ENCODE measurements at places on chromosomes 7 and 10.

DNA sequence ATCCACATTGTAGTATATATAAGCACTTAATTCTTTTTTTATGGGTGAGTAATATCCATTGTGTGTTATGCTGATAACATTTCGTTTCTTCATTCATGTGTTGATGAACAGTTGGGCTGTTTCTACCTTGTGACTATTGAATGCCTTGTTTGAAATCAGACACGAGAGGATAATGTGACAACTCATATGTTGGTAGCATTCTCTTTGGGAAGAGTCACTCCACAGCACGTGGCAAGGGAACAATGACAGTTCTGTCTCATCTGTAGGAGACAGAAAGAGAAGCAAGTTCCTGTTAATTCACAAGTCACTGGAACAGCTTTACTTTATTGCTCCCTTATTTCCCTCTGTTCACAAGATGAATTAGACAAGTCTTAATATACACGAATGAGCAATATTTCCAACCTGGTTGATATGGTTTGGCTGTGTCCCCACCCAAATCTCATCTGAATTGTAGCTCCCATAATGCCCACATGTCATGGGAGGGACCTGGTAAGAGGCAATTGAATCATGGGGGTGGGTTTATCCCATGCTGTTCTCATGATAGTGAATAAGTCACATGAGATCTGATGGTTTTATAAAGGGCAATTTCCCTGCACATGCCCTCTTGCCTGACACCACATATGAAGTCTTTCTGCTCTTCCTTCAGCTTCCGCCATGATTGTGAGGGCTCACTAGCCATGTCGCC lies 125.3 kb downstream of the SEC23IP start:
- no peak for DNase-seq

DNA sequence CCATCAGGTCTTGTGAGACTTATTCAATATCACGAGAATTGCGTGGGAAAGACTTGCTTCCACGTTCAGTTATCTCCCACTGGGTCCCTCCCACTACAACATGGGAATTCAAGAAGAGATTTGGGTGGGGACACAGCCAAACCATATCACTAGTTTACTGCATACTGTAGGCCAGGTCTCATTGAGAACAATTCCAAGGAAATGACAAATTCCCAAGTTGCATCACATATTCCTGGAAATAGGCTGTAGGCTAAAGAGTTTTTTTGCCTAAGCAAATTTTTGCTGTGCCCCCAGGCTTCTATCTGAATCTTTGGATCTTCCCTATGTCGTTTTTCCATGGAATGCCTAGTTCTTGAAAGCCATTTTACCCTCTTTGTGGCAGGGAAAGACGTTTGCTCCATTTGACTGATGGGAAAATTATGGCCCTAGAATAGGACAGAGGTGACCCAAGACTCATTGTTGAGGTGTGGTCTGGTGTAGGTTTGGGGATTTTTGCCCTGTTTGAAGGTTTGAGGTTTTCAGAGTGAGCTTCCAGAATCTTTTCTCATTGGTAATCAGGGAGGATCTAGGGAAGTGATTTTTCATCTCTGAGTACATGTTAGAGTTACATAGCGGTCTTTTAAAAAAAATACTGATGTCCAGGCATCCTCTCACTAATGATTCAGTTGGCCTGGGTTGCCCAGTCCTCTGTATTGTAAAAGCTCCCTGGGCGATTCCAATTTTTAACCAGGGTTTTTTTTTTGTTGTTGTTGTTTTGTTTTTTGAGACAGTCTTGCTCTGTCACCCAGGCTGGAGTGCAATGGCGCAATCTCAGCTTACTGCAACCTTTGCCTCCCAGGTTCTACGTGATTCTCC lies 44.4 kb downstream of the TACR2 start:
- DNase-seq: no peak

- peak; percentile 42 for DNase-seq
Measured at GRCh38 chr10:85612378-85612775, 754.2 kb downstream of the GRID1 start.

- DNase-seq: no peak
Measured at GRCh38 chr7:116770941-116771340, 91.4 kb upstream of the CAPZA2 start.

DNA sequence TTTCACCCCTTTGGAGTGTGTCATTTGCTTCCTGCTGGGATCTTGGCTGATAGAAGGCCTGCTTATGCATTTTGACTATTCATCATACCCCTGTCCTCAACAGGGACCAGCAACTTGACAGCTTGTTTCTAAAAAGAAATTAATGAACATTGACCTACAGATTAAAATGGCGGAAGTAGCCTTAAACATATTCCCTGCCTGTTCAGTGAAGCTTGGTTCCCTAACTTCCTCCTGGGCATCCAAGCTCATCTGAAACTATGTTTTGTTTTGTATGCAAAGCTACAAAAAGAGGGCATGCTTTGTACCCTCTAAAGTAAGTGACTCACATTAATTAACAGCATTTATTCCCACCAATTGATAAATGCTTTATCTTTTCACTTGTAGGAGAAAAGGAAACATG lies 26.8 kb upstream of the CDK14 start:
- no peak for DNase-seq

DNA sequence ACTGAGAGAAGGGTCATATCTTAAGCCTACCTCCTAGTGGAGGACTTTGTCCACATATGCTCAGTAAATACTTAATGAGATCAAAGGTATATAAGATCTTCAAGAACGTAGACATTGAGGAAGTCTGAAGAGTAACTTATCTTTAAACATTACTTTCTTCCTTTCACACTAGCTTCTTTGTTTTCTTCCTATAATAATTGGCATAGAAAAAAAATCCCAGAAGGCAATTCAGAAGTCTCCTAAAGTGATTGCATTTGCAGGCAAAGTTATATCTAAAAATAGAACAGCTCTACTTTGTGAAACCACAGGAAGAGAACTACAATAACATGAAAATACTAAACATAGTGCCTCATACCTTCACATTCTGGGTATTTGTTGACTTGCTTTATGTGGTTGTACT lies 150.4 kb downstream of the PPP1R3A start:
- no peak for DNase-seq

DNA sequence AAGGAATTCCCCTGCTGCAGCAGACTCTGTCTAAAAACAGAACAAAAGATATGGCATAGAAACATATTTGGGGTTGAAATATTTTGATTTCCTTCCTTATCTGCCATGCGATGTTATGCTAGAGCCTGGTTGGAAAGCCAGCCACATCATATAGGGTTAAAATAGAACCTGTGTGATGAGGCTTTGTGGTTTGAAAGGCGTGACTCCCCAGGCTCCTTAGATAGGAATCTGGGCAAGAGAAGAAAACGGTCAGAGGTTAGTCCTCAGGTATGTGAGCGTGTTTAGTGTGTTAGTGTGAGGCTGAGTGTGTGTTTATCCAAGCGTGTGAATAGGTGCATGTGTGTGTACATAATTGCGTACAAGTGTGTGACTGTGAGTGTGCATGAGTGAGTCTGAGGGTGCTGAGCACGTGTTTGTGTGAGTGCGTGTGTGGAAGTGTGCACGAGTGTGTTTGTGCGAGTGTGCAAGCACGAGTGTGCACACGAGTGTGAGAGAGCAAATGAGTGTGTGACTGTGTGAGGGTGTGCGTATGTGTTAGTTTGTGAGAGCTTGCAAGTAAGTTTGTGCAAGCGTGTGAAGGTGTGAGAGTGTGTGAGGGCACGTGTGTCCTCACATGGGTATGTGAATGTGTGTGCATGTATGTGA lies 79.9 kb downstream of the COL26A1 start:
- no peak for DNase-seq

DNA sequence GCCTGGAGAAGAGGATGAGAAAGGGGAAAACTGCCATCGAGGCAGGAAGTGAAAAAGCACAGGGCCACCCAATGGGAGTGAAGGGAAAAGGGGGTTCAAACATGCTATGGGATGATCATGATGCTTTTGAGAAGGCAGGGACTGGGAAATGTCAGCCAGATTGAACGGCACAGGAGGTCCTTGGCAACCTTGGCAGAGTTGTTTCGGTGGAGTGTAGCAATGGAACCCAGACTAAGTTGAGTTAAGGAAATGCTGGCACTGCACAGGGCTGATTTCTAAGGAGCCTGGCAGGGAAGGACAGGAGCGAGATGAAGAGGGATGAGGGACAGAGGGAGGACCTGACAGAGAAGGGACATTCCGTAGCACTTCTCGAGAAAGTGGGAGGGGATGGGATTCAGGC lies 101.4 kb downstream of the PIP4K2A start:
- no peak for DNase-seq

GRCh38 chr7:82091126-82091684 lies 321.4 kb upstream of the HGF start:
- DNase-seq: no peak

DNA sequence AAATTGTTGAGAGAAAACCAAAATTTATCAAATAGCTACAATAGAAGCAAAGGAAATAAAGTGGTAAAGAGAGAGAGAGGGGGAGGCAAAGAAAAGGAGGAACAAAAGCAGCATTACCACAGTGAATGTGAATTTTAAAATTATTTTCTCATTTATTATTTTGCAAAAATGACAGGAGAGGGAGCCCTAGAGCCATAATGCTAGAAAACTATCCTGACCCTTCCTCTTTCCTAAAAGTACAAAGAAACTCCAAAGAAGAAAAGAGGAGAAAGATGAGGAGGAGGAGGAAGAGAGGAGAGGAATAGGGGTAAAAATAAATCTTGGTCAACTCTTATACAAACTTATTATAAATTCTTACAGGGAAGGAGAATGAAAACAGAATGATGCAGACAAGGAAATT lies 921.5 kb downstream of the NRG3 start:
- DNase-seq: no peak

DNA sequence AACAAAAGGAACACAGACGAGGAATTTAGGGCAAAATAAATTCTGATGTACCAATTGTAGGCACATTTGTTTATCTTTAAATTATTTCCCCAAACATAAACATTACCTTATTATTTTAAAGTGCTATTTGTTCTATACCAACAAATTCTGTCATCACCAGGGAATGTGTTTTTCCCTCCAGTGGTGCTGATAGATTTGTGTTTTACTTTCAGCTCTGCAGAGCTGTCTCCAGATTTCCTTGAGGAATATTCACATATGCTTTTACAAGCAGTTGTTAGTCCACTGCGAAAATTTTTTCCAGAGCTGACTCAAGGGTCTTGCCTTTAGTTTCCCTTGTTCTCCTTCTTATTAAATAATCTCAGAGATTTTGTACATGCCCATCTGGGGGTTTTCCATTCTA lies 362.8 kb downstream of the PHF14 start:
- DNase-seq: no peak

DNA sequence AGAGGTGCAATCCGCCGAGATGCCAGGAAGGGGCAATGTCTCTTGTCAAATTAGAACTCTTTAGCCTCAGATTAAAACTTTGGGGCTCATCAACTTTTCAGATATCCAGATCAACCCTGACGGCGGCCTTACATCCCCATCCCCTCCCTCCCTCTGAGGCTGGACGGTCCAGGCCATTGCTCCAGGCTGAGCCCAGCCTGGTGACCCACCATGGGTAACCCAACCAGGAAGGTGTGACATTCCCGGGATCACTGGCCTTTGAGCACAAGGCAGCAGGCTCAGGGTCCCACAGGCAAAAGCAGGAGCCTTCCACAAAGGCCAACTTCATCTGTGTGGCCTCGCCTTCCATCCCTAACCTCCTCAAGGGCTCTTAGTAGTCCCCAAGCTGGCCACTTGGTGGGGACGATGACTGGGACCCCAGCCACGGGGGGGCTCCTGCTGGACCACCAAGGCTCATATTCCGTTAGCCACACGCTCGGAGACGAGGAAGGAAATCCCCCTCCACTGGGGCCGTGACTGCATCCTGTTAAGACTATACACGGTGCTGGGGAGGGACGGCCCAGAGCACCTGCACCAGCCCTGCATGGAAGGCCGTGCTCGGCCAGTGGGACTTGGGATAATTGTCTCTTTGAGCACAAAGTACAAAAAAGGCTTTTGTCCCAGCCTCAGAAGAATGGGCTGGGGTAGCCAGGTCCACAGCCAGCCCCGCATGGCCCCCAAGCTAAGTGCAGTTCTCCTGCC lies 62.8 kb downstream of the ZRANB1 start:
- no peak for DNase-seq

- no peak for DNase-seq
Measured at GRCh38 chr7:98970016-98970615, 91.8 kb downstream of the TRRAP start.

- no peak for DNase-seq
Measured at GRCh38 chr10:121783782-121784372, 144.0 kb downstream of the ATE1 start.

- DNase-seq: no peak
Measured at GRCh38 chr10:6612371-6612770, 32.3 kb upstream of the PRKCQ start.

DNA sequence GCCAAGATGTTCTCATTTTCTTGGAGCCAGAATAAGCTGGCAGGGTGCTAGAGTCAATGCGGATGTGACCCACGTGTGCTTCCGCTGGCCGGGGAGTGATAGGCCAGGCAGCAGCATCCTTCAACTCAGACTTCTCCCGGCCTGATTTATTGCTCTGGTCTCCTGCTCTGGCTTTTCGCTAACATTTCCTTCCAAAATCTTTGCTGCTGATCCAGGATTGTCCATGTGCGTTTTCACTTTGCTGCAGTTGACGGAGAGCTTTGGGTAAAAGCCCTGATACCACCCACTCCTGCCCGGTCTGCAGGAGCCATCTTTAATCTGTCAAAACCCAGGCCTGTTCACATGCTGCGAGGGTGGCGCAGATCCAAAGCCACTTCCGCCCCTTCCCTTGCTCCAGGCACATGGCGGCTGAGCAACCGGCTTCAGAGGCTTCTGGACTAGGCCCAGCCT lies 106.8 kb downstream of the CYP26A1 start:
- DNase-seq: no peak

DNA sequence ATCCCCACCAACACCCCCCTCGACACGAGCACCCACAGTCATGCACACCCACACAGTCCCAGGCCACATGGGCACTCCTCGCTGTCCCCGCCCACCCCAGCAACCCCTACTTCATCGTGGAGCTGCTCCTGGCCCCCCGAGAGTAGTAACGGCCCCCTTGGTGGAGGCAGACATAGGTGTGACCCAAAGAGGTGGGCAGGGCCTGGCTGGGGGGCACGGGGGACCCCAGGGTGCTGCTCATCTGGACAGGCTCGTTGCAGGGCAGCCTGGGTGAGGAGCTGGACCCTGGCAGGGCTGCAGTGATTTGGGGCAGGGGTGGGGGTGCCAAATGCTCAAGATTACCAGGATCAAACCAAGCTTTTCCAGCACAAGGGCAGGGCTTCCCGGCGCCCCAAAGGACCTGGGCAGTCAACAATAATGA lies 42.4 kb upstream of the ZMIZ1 start:
- no peak for DNase-seq

GRCh38 chr7:156942708-156943090 lies 6.8 kb upstream of the NOM1 start:
- DNase-seq: no peak

- DNase-seq: no peak
Measured at GRCh38 chr10:17479015-17479615, 24.7 kb upstream of the ST8SIA6 start.

DNA sequence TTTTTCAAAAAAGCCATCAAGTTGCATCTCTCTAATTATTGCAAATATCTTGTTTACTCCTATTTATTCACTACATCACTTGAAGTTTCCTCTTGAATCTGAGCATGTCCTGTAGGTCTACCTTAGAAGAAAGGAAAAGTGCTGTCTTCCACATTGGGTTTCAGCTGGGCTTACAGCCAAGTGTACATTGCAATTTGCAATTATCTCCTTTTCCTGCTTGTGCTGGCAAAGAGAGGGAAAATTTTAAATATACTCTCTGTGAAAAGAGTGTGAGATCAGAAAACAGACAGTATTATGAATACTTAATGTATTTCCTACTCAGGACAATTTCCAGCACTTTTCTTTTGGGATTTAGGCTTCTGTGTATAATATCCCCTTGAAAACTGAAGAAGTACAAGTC lies 839.7 kb downstream of the CNTNAP2 start:
- no peak for DNase-seq

Measured in SJSA1 (cell line).